ENCODE measurements at places on chromosomes 7 and 10. TPM values are rescaled to one million over a fixed set of nuclear protein-coding genes. Genes with fewer than 3 reads are reported as not detected.

GRCh38 chr10:79084012-79084971, 15.5 kb downstream of the ZMIZ1 start:
- DNase-seq, result peak; percentile 96

DNA sequence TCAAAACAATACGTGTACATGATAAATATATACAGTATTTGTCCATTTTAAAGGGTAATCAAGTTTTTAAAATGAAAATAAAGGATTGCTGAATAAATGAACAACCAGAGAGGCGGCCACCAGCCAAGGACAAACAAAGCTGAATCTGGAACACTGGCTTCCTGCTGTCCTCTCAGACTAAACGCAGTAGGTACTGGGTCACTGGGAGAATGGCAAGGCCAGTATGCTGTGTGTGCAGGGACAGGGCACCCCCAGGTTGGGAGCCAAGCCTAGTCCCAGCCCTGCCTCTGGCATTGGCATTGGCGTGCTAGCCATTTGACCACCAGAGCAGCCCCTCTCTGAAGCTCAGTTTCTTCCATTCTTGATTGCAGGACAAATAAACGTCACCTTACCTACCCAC, 33.8 kb downstream of the DLG5 start:
- DNase-seq, result no peak

DNA sequence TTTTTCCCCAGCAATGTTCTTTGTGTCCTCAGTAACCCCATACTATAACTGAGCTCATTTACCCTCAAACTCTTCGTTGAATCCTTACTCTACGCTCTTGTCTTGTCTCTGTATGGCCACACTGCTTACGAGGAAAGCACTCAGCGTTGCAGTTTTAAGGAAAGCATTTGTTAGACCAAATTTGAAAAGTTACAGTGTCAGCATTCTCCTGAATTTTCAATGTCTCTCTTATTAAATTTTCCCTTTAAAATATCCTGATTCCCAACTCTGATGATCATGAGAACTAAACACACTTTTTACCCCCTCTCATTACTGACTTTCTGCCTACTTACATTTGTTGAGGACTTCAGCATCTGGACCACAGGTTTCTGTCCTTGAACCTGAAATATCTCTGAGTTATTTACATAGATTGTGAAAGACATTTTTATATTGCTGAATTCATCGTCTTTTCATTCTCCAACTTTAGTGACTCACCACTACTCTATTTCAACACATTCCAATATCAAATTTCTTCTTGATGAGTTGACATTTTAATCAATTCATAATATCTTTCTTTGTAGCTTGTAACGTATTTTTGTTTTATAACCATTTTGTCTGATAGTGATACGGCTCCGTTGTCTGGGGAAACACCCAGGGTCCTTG, 19.8 kb upstream of the VWDE start:
- no peak for DNase-seq

DNA sequence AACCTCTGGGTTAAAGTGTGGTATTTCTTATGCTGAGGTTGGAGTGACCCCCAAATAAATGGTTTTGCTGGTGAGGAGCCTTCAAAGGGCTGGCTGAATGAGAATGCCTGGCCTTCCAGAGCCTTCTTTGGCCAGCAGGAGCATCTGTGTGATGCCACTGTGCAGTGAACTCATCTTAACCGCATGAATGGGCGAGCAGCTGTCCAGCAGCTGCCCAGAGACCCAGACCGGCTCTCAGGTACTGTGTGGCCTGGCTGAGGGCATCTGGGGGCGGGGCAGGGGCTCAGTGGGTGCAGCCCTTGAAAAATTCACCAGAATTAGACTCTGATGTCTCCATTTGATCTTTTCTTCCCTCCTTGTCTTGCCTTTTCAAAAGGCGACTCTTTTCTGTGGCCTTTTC, 59.0 kb downstream of the SYPL1 start:
- no peak for DNase-seq

The ACTA2 gene
- total RNA-seq, result 1,100 TPM

DNA sequence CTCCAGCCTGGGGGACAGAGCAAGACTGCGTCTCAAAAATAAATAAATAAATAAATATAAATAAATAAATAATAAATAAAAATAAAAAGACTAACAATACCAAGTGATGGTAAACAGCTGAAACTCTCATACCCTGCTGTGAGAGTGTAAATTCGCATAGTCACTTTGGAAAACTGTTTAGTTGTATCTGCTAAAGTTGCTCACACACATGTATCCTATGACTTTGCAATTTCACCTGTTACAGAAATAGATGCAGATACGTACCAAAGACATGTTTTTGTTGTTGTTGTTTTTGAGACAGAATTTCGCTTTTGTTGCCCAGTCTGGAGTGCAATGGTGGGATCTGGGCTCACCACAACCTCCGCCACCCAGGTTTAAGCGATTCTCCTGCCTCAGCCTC, 135.7 kb downstream of the IDE start:
- DNase-seq, result no peak

DNA sequence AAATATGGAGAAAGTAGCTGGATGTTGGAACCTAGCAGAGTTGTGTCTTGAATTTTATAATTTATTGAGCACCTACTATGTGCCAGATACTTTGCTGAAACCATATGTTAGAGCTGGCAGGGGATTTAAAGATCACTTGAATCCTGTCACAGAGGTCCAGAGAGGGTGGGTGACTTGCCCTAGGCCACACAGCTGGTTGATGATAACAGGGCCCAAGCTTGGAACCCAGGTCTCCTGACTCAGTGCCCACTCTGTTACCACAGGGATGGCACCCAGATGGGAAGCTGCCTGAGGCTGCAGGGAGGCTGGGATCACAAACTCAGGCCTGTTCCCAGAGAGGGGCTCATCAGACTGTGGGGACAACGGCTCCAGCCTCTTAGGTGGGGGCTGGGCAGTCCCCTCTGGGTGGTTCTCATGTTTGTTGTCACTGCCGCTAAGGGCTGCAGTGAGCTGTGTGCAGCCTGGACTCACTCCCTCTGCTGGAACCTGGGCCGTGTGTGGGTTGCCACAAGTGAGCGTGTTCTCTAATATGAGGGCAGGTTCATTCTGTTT, 18.6 kb downstream of the GOLGA7B start:
- DNase-seq, result no peak

- DNase-seq, result no peak
Observed at GRCh38 chr7:104048055-104048454, 58.6 kb upstream of the RELN start.

The OR2A42 gene
- not detected for total RNA-seq

DNA sequence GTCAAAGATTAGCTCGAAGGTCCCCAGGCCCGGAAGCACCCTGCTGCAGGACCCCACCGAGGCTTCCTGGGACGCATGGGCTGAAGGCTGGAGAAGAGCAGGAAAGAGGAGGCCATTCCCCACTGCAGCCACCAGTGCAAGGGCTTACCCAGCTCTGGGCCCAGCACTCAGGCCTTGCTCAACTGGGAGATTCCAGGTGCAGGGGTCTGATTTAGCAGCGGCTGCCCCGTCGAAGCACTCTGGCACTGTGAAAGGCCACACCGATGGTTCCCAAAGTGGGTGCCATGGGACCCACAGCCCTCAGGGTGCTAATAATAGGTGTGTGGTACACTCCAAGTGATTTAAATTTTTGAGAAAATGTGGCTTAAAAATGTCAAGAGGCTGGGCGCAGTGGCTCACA, 130.9 kb downstream of the OAT start:
- no peak for DNase-seq

The PRF1 gene
- total RNA-seq, result 1.5 TPM

DNA sequence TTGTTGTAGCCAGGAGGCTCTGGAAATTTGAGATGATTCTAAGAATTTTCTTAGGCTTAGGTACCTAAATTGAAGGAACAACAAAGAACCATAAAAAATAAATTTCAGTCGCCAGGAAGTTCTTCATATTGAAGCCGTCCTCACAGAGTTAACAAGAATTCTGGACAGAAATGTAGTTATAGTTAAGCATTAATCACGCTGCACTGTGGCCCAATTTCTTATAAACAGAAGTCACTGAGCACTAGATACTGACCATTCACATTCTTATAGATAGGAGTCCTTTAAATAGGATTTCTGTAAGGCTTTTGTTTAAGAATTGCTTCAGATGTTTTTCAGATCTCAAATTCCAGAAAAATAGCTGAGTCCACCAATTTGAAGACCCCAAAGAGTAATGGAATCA, 256.2 kb upstream of the PITRM1 start:
- DNase-seq, result no peak

GRCh38 chr10:22183771-22184461, 33.9 kb downstream of the EBLN1 start:
- DNase-seq, result no peak

- DNase-seq, result no peak
Observed at GRCh38 chr10:70302292-70302691, 18.5 kb upstream of the NPFFR1 start.

- DNase-seq, result no peak
Observed at GRCh38 chr7:119392-120163, 72.8 kb upstream of the FAM20C start.

GRCh38 chr10:83725567-83725966, 413.7 kb upstream of the GHITM start:
- no peak for DNase-seq

GRCh38 chr10:83886871-83887270, 252.4 kb upstream of the GHITM start:
- DNase-seq, result no peak

DNA sequence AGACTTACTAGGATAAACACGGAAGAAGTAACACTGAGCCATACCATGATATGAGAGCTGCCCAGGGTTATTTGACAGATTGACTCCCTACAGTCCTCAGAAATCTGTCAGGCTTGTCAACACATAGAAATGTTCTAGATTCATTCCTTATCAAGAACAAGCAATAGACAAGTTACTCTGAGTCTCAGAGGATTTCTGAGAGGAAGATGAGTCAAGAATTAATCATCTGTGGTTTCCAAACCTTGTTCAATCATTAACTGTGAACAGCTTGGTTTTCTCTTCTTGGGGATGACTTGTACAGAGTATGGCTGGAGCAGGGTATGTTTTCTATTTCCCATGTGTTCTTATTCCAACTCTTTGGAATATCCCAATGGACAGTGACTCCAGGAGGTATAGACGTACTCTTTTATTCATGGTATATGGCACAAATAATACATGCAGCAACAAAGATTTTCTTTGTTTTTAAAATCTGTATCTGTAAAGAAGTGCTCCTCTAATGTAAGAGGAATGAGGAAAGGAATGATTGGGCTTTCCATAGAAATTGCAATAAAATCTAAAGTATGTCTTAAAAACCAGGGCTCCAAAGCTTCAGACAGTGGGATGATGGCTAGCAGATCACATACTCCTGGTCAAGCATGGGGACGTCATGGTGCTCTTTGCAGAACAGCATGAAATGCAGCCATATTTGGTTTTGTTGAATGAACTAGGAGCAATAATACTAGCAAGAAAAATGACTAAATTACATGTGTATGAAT, 11.9 kb upstream of the SFR1 start:
- DNase-seq, result no peak

DNA sequence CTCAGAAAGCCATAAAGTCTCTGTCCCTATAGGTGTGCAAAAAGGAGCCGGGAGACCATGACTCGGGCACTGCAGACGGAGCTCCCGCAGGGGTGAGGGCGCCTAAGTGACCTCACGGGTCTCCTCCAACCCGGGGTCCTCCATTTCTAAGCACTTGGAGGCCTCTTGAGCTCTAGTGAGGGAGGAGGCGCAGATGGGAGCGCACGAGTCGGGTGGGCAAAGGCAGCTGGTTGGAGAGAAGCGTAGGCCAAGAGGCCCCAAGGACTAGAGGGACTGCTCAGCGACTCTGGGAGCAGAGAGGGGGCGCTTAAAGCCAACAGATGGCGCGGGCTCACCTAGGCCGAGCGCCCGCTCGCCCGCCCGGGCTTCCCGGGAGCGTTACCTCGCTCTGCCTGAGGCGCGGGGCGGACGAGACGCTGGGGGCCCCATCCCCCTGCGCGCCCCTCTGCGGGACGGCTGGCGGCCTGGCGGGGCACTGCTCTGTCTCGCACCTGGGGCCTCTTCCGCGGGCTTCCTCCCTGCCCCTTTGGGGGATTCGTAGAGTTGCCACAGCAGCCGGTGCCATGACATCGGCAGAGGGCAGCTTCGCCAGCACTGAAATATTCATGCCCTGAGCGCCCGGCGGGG, 523 bp upstream of the CDH23 start:
- DNase-seq, result peak; percentile 70

Data from left cardiac atrium (tissue), 4 donors.